ENCODE measurements at places on chromosomes 7 and 10.

DNA sequence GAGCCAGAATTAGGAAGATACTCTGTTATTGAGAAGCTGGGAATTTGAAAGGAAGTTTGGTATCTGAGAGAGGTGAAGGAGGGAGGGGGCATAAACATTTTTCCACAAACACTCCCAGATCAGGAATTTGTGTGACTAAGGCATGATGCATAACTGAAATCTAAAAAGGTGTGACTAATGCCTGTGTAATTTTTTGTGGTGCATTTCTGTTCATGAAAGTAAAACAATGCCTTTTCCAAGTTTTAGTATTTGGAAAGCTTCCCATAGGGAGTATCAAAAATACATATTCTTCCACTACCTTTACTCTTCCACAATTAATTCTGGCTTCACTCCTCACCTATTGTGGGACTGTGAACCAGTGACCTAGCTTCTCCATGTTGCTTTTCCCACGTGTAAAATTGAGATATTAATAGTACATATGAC is 56.4 kb upstream of the CAV2 start:
- DNase-seq = peak; percentile 15

GRCh38 chr7:156764016-156764669 is 123.6 kb downstream of the RNF32 start:
- peak; percentile 14 for DNase-seq

DNA sequence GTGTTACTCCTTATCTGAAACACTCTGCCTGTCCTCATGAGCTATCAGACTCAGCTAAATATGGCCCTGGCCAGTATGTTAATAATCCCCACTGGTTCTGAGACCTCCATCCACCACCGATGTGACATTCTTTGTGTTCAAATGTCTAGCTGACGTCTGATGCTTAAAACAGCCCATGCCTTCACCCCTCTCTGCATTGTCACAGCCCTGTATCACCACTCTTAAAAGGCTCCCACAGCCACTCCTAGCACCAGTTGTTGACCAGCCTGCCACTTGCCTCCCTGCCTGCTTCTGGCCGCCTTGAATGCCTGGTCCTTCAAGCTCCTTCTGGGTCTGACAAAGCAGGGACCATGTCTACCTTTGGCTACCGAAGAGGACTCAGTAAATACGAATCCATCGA is at the start of gene LMOD2:
TSS of gene LMOD2 (plus strand) at position 253 of the 400 bp plus-strand sequence. CDS start at position 351, 98 bp downstream.
- DNase-seq = no peak

DNA sequence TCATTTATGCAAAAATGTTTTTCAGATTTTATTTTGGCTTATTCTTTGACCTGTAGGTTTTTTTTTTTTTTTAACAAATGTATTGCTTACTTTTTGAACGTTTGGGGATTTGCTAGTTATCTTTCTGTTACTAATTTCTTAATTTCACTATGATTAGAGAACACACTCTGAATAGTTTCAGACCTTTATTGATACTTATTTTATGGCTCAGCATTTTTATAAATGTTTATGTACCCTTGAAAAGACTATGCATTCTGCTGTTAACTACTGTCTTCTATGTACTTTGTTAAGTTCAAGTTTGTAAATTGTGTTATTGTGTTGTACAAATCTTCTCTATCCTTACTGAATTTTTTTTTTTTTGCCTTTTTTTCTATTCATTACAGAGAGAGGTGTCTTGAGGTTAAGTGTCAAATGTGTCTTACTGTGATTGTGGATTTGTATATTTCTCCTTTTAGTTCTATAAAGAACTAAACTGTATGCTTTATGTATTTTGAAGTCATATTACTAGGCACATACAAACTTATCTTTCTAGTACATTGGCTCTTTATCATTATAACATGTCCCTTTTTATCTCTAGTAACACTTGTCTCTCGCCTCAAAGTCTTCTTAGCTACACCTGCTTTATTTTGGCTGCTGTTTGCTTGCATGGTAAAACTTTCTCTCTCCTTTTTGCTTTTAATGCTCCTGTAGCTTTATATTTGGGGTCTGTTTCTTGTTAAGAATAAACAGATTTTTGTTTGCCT is 8.1 kb downstream of the MKLN1 start:
- DNase-seq = no peak

DNA sequence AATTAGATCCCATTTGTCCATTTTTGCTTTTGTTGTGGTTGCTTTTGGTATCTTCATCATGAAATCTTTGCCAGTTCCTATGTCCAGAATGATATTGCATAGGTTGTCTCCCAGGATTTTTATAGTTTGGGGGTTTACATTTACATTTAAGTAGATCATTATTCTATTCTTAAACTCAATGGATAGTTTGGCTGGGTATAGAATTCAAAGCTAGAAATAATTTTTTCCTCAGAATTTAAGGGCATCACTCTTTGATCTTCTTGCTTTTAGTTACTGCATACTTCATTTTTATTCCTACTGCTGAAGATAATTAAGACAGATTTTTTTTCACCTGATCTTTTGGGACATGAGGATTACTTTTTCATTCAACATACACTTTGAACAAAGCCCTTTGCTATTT is 29.8 kb downstream of the SFR1 start:
- no peak for DNase-seq

DNA sequence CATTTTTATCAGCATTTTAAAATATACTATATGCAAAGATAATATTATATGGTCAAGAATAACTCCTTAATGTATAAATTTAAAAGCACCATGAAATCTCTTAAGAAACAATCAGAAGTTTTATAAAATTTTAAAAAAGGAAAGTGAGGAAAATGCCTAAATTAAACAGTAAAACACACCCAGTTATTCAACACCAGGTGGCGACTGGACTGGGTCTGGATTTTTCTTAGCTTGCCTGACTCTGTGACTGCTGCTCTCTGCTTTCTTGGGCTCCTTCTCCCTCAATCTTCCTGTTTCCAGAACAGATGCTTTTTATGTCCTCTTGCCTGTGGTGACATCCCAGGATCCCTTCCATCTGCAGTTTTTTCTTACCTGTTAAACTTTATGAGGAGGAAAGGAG is 200.3 kb downstream of the BICC1 start:
- no peak for DNase-seq

GRCh38 chr10:93589648-93590562 is 11.1 kb downstream of the RBP4 start:
- DNase-seq = no peak

Data from 8988T (cell line).